ENCODE measurements at places on chromosomes 6 and 20.
A peak's percentile ranks its signal among the peaks of the same experiment; 100 is the strongest.

DNA sequence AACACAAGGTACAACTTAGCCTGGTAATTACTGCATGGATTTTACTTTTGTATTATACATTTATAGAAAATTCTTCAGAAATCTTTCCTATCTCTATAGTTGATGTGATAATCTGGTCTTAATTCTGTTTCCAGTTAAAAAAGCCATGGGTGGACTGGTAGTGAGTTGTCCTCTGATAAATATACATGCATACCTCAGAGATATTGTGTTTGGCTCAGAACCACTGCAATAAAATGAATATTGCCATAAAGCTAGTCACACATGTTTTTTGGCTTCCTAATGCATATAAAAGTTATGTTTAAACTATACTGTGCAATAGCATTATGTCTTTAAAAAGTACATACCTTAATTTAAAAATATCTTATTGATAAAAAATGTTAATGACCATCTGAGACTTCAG, 708.6 kb upstream of the MARCKS start:
- no peak for DNase-seq

DNA sequence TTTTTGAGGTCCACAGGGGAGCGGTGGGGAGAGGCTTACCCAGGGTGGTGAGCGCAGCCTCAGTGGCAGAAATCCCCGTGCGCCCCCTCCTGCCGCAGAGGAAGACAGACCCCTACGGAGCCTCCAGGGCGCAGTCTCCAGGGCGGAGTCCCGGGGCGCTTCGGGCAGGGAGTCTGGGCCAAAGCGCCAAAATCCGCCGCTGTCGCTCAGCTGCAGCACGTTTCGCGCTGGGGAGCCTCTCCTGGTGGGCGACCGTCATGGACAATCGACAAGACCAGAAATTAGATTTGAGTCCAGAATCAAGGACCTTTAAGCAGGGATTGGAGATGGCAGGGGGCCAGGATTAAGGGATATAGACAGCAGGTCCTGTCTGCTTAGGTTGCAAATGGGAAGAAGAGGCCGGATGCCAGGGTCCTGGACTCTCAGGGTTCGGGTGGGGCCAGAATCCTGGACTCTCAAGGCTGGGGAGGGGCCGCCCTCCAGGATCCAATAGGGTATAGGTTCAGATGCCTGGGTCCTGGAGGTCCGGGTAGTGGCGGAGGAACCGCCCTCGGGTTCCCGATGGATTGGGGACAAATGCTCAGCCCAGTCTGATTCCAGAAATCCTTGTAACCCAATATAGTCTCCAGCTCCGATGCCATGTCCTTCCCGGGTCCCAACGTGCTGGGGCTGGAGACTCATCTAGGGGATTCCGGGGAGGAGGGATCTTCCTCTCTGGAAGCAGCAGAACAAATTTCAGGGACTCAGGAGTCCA, 7.9 kb upstream of the HLA-E start:
- no peak for DNase-seq

GRCh38 chr6:19852090-19852457, 14.9 kb downstream of the ID4 start:
- DNase-seq: no peak

- no peak for DNase-seq
Measured at GRCh38 chr20:47816487-47817451, 31.5 kb upstream of the SULF2 start.

DNA sequence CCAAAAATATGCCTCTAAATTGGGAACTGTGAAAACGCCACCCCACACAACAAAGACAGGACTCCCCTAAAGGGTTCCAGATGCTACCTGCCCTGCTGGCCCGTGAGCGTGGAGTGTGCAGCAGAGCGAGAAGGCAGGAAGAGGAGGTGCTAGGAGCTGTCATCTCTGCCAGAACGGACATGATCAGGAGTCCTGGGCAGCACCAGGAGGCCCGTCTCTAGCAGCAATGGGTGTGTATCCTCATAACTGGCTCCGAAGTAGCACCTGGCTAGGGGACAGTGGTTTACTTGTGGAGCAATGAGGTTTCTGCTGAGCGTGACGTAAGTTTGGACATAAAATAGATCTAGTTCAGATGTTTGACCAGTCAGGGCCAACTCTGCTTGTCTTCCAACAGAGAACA, 226.0 kb downstream of the CDH4 start:
- DNase-seq: no peak

GRCh38 chr6:36387440-36388303, at the start of gene ETV7:
Gene ETV7 (minus strand): TSS chr6:36387669. CDS start chr6:36387541, 128 bp downstream.
- peak; percentile 31 for DNase-seq
